ENCODE measurements at places on chromosomes 4 and X.

- DNase-seq = no peak
Observed at GRCh38 chrX:134528960-134529359, 69.0 kb downstream of the HPRT1 start.

DNA sequence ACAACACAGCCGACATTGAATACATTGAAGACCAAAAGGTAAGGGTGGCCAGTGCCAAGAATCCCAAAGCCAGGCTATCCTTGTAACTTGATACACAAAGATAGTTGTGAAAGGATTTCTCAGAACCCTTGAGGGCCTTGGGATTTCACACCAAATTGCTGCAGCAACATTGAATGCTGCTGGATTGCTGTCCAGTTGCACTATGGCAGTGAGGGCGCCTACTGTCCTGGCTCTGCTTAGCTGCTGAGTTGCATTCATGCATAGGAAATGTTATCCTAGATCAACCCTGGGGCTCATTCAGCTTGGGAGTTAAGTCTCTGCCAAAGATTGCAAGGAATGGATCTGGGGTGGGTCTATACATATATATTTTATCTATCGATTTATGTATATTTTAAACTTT, 38.7 kb downstream of the LONRF3 start:
- no peak for DNase-seq

DNA sequence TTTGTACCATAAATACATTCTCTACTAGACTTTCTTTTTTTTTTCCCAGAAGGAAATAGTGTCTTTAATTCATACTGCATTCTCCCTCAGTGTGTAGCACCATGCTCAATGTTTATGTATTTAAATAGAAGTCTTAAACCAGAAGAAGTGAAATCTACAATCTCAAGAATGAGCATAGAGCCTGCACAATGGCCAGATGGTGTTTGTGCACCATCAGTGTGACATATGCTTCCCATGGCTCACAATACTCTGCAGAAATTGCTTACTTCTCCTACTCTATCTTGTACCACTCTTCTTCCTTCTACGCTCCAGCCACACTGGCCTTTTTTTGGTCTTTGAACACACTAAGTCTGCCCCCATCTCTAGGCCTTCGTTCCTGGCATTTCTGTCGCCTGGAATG, 2.6 kb upstream of the DOCK11 start:
- DNase-seq = no peak

- DNase-seq = no peak
Observed at GRCh38 chr4:116401293-116401692, 684.1 kb downstream of the TRAM1L1 start.

- DNase-seq = no peak
Observed at GRCh38 chrX:9937761-9938160, 29.4 kb upstream of the CLDN34 start.

DNA sequence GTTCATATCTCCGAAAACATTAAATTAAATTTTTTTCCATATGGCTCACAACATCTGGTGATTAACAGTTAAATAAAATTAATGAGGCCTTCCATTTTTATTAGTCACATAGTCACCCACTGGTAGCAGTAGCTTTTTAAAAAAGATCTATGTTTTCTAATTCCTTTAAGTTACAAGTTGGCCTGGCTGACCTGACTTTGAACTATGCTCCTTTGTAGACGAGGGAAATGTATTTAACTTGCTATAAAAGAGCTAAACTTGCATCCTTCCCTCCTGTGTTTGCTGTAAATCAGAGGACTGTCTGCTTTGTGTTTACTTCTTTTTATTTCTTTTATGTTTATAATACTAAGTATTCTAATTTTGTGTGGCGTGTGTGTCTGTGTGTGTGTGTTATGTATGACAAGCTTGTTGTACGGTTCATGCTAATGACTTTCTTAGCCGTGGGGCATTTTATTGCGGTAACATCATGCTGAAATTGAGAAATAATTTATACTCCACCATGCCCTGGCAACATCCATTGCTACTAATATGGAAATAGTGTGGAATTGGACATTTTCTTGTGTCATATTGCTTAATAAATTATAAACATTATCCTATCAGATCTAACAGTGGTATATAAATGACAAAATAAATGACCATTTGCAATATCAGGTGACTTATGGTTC, 241.7 kb downstream of the SNCA start:
- DNase-seq = no peak

- no peak for DNase-seq
Observed at GRCh38 chrX:5163663-5164062, 1065.0 kb downstream of the NLGN4X start.

- DNase-seq = no peak
Observed at GRCh38 chr4:73895201-73896175, 26.3 kb downstream of the CXCL1 start.

GRCh38 chrX:55522596-55523276, 33.1 kb upstream of the USP51 start:
- DNase-seq = no peak

DNA sequence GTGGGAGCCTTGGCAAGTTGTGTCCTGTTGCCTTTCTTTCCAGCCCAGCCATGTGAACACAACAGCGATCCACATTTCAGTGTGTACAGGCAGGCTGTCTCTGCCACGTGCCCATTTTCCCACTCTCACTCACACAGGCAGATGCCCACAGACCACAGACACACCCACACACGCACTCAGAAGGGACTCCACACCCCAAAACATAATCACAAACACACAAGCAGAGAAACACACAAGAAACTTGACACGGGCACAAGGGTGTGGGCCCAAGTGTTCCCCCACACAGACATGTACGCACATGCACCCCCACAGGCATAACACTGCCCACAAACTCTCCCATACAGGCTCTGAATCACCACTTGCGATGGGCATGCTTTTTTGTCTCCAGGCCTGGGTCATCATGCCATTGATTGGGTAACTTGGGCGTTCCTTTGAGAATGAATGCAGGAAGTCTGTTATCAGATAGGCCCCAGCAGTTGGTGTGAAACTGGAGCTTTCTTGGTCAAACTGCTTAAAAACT, 84.3 kb downstream of the NBDY start:
- DNase-seq = no peak

GRCh38 chr4:83660578-83660977, 124.7 kb downstream of the GPAT3 start:
- DNase-seq = no peak

GRCh38 chr4:156628858-156629257, 342.7 kb downstream of the PDGFC start:
- DNase-seq = no peak

DNA sequence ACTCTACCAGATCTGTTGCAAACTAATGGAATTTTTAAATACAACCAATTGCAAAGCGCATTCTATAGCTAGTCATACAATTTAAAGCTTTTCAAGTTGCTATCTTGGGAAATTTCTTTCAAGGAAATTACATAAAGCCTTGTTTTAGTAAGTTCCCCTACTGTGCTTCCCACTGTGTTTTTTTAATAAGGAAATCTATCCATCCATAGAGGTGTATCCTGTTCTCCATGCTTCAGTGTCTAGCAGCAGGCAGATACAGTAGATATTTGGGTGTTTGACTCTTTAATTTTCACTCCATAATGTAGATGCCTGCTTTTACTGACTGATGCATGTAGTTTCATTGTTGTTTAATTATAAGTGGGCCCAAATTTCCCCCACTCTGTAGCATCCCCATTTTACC, 171.6 kb upstream of the POU3F4 start:
- DNase-seq = no peak

- DNase-seq = no peak
Observed at GRCh38 chrX:85244450-85245211, 840 bp downstream of the ZNF711 start.

GRCh38 chr4:106414366-106414765, 45.8 kb upstream of the GIMD1 start:
- DNase-seq = no peak

- no peak for DNase-seq
Observed at GRCh38 chr4:19700992-19701391, 550.7 kb upstream of the SLIT2 start.

GRCh38 chr4:119046263-119046662, 89.4 kb upstream of the MYOZ2 start:
- no peak for DNase-seq

- no peak for DNase-seq
Observed at GRCh38 chr4:61246034-61246433, 45.9 kb downstream of the ADGRL3 start.

DNA sequence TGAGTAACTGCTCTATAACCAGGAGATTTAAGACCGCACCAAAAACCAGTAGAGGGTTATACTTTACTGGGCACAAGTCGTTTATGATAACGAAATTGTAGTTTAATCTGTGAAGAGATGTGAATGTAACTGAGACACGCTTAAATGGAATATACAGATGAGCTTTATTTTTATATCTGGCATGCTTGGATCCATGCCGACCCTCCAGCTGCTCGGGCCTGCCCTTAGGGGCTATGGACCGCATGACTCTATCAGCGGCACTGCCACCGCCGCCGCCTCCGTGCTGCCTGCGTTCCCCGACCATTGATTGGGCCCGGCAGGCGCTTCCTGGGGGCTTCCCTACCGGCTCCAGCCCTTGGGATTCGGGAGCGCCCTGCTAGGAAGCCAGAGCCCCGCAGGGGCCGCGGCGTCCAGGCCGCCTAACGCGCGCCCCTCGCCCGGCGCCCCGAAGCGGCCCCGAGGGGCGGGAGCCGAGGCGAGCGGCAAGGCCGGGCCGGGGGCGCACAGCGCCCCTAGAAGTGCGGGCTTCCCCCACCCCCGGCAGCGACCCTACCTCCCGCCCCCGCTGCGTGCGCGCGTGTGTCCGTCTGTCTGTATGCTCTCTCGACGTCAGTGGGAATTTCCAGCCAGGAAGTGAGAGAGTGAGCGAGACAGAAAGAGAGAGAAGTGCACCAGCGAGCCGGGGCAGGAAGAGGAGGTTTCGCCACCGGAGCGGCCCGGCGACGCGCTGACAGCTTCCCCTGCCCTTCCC, at the start of gene NFKB1:
TSS of gene NFKB1 (plus strand) at position 664 of the 751 bp plus-strand sequence. CDS start 24,160 bp downstream, outside the sequence.
- DNase-seq = peak; percentile 74

- DNase-seq = no peak
Observed at GRCh38 chr4:141022111-141022695, 111.1 kb downstream of the RNF150 start.

- no peak for DNase-seq
Observed at GRCh38 chr4:78244705-78245485, 187.8 kb downstream of the FRAS1 start.

DNA sequence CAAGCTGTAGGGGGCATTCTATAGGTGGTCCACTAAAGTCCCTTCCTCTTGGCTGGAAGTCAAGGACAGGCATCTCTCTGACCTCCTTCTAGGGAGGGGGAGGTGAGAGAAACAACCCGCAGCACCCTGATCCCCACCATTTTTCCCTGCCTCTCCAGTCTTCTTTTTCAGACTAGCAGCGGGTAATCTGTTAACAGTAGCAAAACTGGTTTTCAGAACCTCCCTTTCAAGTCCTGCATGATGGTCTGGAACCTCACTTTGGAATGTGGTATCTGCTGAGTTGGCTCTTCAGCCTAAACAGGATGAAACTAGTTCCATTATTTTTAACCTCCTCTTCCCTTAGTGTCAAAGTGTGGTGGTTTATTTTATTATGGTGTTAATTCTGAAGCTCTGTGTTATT, 196.0 kb downstream of the NWD2 start:
- DNase-seq = no peak

DNA sequence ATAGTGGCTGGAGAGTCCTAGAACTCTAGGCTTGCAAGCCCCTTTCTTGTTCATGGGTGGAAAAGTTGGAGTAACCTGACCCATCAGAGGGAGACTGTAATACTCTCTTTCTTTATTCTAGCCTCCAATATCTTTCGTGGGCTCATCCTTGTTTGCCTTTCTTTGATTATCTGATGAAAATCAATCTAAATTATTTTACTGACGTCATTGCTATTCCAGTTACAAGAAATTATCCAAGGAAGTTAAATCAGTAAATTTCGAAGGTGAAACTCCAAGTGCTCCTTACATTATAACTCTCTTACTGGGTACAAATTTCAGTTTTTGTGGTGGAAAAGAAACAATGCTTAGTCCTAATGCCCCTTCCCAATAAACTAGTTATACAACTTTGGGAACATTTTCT, 412.9 kb downstream of the IDS start:
- DNase-seq = no peak

DNA sequence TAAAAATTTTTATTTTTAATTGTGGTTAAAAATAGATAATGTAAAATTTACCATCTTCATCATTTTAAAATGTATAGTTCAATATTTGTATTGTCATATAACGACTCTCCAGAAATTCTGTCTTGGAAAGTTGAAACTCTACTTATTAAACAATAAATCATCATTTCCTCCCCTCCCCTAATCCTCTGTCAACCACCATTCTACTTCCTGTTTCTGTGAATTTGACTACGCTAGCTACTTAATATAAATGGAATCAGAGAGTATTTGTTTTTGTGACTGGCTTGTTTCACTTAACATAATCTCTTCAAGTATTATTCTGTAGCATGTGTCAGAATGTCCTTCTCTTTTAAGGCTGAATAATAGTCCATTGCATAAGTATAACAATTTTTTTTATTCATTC, 729.0 kb upstream of the AADAT start:
- no peak for DNase-seq

GRCh38 chr4:117893207-117893606, 141.1 kb upstream of the NDST3 start:
- DNase-seq = no peak

DNA sequence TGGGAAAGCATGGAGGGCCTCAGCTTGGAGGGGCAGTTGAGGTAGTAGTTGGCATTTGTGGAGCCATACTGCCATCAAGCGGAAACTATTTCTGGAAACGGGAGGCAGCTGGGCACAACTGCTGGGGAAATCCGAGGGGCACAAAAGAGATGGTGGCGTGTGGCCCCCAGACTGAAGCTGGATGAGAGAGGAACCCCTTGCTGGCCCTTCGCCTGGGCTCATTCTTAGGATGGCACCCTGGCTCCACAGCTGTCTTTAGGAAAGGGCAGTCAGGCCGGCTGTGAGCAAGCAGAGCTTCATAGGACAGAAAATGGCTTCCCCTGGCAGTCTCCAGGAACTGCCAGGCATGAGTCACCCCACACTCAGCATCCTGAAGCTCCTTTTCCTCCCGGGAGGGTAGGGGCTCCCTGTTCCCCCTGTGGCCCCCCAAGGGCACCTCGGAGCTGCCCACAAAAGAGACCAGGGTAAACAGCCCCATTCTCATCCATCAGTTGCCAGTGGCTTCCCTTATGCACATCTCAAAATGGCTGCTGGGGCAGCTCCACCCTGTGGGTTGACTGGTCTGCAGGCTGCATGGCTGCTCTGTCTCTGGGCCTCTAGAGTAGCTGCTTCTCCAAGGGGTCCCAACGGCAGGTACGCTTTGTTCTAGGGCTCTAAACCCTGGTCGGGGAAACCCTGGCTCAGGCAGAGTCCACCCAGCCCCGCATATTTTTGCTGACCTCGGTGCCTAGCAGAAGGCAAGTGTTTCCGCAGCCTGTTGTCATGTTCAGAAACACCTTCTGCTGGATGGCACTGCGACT, 64.7 kb downstream of the NBDY start:
- DNase-seq = no peak

GRCh38 chrX:117196481-117196880, 733.7 kb upstream of the CT83 start:
- no peak for DNase-seq

- DNase-seq = no peak
Observed at GRCh38 chrX:48751343-48751742, 10.2 kb upstream of the GLOD5 start.

All from stimulated activated CD4-positive, alpha-beta T cell treated with anti-CD3 and anti-CD28 coated beads, TNF-alpha, amount 100 ng/mL, for 1 hour (primary cell).